ENCODE measurements at places on chromosomes 5 and 9. TPM values are rescaled to one million over a fixed set of nuclear protein-coding genes. Genes with fewer than 3 reads are reported as not detected.

The ANXA1 gene
- total RNA-seq, result 0.53 TPM

- peak overlapping the region; percentile 94 for H3K4me3 ChIP-seq
- no peaks in the 10 kb centered on the region for H3K27me3 ChIP-seq
- peaks cover 6% of the 10 kb centered on the region for H3K36me3 ChIP-seq
- H3K27ac ChIP-seq, result peak overlapping the region; percentile 95
- peaks cover 64% of the 10 kb centered on the region for H3K4me1 ChIP-seq
- DNase-seq, result peak; percentile 28
Measured at GRCh38 chr5:163506726-163507125, 1.3 kb downstream of the MAT2B start.

The AK3 gene
- total RNA-seq, result 22.9 TPM

DNA sequence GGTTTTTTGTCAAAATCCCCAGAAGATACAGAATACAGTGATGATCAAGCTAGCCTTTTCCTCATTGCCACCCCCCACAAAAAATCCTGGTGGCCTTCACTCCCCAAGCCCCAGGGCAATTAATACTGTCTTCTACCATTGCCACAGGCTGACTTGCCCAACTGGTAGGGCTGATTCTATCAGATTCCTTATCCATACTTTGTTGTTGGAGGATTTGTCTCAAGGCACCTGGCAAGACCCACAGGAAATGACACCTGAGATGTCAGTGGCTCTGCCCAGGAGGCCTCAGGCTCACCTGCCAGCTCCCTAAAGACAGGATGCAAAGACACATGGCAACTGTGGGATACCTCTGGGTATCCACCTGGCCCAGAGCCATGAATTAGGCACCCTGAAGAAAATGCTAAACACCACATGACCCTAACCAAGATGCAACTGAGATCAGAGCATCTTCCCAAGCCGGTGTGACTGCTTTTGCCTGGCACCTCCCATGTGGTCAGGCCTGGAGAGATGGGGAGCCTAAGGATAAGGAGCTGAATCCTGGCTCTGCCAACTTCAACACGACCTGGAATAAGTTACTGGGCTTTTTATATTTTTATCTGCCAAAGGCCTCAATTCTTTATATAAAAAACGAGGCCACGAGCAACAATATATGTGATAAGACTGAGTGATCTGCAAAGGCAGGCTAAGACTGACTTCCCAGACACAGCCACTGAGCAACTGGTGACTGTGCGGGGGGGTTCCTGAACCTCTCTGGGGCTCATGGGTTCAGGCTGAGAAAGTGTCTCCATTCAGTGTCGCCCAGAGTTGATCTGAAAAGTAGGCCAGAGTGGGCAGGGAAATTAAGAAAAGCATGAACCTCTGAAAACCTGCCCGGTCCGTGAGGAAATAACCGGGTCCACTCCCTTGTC lies 944 bp downstream of the ATOX1 start:
- peak overlapping the region; percentile 35 for H3K4me3 ChIP-seq
- H3K36me3 ChIP-seq, result peaks cover 4% of the 10 kb centered on the region
- H3K27ac ChIP-seq, result no peak overlapping the region
- H3K27me3 ChIP-seq, result no peaks in the 10 kb centered on the region
- peaks cover 29% of the 10 kb centered on the region for H3K4me1 ChIP-seq

The PTGES gene
- total RNA-seq, result not detected

DNA sequence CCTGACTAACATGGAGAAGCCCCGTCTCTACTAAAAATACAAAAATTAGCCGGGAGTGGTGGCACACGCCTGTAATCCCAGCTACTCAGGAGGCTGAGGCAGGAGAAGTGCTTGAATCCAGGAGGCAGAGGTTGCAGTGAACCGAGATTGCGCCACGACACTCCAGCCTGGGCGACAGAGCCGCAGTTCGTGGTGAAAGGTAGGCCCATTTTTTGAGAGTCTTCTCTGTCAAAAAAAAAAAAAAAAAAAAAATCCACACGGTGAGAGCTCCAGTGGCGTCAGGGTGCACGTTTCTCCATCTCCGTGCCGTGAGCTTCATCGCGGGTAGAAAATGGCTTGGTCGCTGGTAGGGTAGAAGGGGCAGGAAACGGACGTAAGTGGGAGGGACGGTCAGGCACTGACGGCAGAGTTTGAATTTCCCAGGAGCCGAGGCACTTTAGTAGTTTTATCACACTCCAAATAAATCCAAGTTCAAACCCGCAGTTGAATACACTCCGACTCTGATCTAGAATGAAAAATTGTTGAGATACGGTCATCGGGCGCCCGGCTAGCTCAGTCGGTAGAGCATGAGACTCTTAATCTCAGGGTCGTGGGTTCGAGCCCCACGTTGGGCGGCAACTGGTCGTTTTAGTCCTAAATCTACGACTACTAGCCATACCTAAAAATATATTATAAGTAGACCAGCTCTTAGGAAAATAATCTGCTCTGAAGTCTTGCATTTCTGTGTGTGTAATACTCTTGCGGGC lies 2.4 kb upstream of the TRIM7 start:
- peaks cover 24% of the 10 kb centered on the region for H3K27me3 ChIP-seq
- peak; percentile 83 for DNase-seq
- no peaks in the 10 kb centered on the region for H3K36me3 ChIP-seq
- peak overlapping the region; percentile 71 for H3K4me3 ChIP-seq
- no peak overlapping the region for H3K27ac ChIP-seq

DNA sequence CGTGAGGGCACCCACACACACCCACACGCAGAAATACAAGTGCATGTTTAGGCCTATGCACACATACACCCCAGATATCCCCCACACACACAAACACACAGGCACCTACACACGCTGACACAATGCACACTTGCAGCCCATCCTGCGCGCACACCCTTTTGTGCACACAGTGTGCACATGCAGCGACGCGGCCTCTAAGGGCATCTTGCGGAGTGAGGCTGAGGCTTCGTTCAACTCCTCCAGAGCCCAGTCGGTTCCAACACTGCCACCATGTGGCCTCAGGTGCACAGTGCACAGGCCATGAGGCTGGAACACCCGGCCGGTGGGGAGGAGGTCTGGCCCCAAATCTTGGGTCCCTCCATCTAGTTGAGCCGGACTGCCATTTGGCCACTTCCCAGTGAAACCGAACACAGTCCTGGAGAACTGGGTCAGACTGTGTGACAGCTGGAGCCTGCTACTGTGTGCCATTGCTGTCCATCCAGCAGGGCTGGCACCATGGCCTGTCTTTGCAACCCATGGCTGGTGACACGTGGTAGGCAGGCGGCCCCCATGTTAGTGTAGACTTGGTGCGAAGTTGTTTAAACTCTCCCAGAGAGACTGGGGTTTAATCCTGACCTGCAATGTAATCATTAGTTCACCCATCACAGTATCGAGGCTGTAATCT lies 97.7 kb upstream of the MVB12B start:
- peak; percentile 79 for DNase-seq
- H3K4me1 ChIP-seq, result no peaks in the 10 kb centered on the region
- no peak overlapping the region for H3K27ac ChIP-seq
- no peaks in the 10 kb centered on the region for H3K27me3 ChIP-seq

The ADAMTS2 gene
- not detected for total RNA-seq

DNA sequence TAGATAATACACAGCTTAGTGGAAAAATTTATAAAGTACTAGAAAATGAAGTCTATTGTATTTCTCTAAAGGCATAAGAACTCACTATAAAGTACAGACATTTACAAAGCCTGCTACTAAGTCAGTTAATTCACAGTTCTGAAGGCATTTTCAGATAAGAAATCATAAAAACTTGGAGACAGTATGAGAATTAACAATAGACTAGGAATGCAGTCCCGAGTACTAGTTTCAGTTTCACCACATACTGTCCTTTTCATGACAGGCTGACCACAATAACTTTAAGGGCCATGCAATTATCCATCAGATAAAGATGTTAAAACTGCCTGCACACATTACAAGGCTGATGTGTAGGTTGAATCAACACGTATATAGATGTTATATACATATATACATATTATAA lies 362.6 kb upstream of the SMC2 start:
- no peak overlapping the region for H3K4me3 ChIP-seq
- H3K27ac ChIP-seq, result no peak overlapping the region
- H3K36me3 ChIP-seq, result no peaks in the 10 kb centered on the region
- no peak for DNase-seq

Measured in B cell (primary cell).